Activated T-helper 1 cell treated with anti-CD3 and anti-CD28 coated beads, Interleukin-12 subunit alpha, Interleukin-12 subunit beta, Interleukin-2, Interleukin-4 antibody, amounts not matched to agents 30 ng/mL and 10 ng/mL and 1 ng/mL, durations not matched to agents 14 hours and 24 hours and 36 hours (primary cell): ENCODE measurements at places on chromosomes 3 and 15. TPM values are rescaled to one million over a fixed set of nuclear protein-coding genes. Genes with fewer than 3 reads are reported as not detected.

FEZF2 gene
- not detected in 2 replicates for total RNA-seq

HCLS1 gene
- total RNA-seq, result 234 and 235 TPM in 2 replicates

IL20RB gene
- total RNA-seq, result 1.5 and 1.9 TPM in 2 replicates

BNIP2 gene
- total RNA-seq, result 63.5 and 64.6 TPM in 2 replicates

DLL4 gene
- 0.29 and 0.36 TPM in 2 replicates for total RNA-seq

COL7A1 gene
- total RNA-seq, result 0.39 and 0.83 TPM in 2 replicates

GRCh38 chr3:192840143-192840836 is 77.4 kb downstream of the MB21D2 start:
- H3K36me3 ChIP-seq, result peaks cover 26% of the 10 kb centered on the region
- peaks cover 2% of the 10 kb centered on the region for H3K27me3 ChIP-seq
- H3K27ac ChIP-seq, result no peak overlapping the region
- no peak for DNase-seq
- peaks cover 77% of the 10 kb centered on the region for H3K4me1 ChIP-seq

DNA sequence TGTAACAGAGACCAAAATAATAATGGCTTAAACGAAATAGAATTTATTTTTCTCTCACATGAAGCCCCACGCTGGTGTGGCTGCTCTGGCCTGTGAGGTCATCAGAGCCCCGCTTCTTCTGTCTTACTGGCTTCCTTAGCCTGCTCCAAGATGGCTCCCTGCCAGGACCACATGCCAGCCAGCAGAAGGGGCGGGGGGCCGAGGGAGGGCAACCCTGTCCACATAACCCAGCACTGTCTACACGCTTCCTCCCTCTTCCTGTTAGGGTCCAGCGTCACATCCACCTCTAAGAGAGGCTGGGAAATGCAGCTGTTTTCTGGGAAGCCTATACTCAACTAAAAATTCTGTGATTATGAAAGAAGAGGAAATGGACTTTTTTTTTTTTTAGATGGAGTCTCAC is 107.9 kb upstream of the DLG1 start:
- DNase-seq, result no peak
- no peak overlapping the region for H3K4me3 ChIP-seq
- no peaks in the 10 kb centered on the region for H3K36me3 ChIP-seq
- H3K27me3 ChIP-seq, result peaks cover 9% of the 10 kb centered on the region

- H3K27ac ChIP-seq, result no peak overlapping the region
- no peaks in the 10 kb centered on the region for H3K27me3 ChIP-seq
- no peaks in the 10 kb centered on the region for H3K4me1 ChIP-seq
- no peak for DNase-seq
- H3K4me3 ChIP-seq, result no peak overlapping the region
Observed at GRCh38 chr15:93493172-93493571, 404.2 kb upstream of the RGMA start.

- H3K27me3 ChIP-seq, result peaks cover 4% of the 10 kb centered on the region
- no peak for DNase-seq
- no peak overlapping the region for H3K27ac ChIP-seq
- H3K36me3 ChIP-seq, result no peaks in the 10 kb centered on the region
- H3K4me3 ChIP-seq, result no peak overlapping the region
- no peaks in the 10 kb centered on the region for H3K4me1 ChIP-seq
Observed at GRCh38 chr15:48427960-48428547, 96.8 kb downstream of the DUT start.

- peak overlapping the region; percentile 78 for H3K27ac ChIP-seq
- H3K4me1 ChIP-seq, result peaks cover 53% of the 10 kb centered on the region
- H3K4me3 ChIP-seq, result no peak overlapping the region
- peaks cover 78% of the 10 kb centered on the region for H3K36me3 ChIP-seq
- no peak for DNase-seq
Observed at GRCh38 chr3:69178082-69178481, 55.7 kb upstream of the LMOD3 start.

DNA sequence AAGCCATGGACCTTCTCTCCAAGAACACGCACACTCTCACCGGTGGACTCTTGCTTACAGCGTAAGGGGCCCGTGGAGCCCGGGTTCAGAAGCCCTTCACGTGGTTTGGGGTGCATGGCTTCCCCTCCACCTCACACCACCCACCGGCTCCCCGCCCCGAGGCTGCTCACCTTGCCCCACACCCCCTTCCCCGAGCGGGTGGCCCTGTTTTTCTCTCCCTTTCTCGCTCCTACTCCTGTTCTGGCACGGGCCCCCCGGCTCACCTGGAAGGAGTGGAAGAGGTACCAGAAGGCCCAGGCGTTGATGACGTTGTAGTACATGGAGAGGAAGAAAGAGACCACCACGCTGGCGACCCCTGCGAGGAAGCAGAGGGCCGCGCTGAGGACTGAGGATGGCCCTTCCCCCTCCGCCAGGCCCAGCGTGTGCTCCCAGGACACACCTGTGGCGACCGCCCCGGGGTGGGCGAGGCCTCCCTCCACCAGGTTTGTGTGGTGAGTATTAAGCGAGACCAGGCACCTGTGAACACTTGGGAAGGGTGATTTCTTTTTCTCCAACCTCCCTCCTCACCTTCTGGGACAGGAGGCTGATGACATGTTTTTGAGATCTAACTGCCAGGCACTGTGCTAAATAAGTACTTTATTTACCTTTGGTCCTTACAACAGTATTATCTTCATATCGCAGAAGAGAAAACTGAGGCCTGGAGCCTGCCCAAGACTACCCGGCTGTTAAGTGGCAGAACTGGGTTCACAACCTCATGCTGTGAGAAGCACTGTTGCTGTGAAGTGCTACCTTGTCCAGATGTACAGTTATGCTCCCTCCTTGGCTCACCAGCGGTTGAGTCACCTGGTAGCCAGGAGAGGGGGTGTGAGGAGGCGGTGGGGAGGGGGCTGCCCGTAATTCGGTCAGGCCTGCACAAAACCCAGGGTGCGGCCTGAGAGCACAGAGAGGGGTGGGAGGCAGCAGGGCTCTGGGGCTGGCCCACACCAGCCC is 16.3 kb downstream of the SLC6A20 start:
- H3K27me3 ChIP-seq, result peaks cover 25% of the 10 kb centered on the region
- no peaks in the 10 kb centered on the region for H3K36me3 ChIP-seq
- no peak for DNase-seq
- no peak overlapping the region for H3K27ac ChIP-seq
- no peaks in the 10 kb centered on the region for H3K4me1 ChIP-seq
- H3K4me3 ChIP-seq, result no peak overlapping the region

DNA sequence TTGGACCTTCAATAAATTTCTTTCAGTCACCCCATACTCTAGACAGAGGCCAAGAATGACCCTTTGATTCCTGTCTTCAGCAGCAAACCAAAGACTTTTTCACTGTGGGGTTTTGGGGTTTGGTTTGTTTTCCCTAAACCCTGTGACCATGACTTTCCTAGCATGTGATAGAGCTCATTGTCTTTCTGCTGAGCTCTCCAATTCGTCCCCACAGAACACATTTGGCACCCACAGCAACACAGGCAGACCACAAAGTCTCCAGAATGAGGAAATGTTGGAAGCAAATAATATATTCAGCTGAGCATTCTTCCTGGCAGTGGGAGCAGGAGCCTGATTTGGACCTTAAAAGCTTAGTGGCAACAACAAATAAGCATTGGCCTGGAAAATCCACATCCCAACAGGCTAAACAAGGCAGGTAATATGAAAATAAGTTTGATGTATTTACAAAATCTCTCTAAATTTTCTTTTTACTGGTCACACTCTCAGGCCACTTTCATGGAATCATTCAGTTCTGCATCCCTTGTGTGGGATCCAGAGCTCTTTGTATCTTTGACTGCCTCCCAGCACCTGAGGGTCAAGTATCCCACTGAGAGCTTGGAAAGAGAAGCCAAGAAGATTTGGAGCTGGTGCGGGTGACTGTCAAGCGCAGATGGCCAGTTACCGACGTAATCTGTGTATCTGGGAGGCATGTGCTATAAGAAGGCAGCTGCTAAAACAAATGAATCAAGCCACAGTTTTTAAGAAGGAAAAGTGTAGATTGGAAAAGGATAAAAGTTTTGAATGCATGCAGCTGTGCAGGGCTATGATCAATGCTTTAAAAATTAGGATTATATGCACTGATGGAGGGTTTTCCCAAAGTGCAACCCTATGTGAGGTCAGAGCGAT is 36.5 kb upstream of the CPB1 start:
- no peak for DNase-seq
- H3K4me1 ChIP-seq, result no peaks in the 10 kb centered on the region
- no peak overlapping the region for H3K27ac ChIP-seq
- H3K36me3 ChIP-seq, result no peaks in the 10 kb centered on the region
- H3K4me3 ChIP-seq, result no peak overlapping the region

DNA sequence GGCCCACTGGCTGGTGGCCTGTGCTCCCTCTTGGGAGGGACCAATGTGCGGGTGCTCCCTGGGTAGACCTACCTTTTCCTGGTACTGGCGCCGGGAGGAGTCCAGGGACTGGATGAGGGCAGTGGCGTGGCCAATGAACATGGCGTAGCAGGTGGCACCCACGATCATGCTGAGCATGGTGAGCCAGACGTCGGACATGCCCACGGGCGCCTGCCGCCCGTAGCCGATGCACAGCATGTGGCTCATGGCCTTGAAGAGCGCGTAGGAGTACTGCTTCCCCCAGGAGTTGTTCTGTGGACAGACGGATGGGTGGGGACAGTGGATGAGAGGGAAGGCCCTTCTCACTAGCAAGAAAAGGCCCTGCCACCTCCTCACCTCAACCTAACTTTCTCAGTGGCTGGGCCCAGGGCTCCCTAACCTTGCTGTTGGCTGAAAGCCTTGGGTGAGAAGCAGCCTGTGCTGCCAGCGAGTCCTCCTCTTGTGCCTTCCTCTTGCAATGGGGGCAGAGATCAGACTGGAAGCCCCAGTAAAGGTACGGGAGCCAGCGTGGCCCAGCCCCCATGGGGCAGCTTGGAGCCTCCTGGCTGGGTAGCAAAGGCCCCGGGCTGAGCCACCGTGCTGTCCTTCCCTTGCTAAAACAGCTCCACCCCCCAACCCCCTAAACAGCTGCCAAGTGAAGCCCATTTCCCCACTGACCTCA is 39.1 kb downstream of the HCN4 start:
- peaks cover 2% of the 10 kb centered on the region for H3K27me3 ChIP-seq
- H3K4me1 ChIP-seq, result peaks cover 11% of the 10 kb centered on the region
- H3K36me3 ChIP-seq, result no peaks in the 10 kb centered on the region
- H3K4me3 ChIP-seq, result no peak overlapping the region

DNA sequence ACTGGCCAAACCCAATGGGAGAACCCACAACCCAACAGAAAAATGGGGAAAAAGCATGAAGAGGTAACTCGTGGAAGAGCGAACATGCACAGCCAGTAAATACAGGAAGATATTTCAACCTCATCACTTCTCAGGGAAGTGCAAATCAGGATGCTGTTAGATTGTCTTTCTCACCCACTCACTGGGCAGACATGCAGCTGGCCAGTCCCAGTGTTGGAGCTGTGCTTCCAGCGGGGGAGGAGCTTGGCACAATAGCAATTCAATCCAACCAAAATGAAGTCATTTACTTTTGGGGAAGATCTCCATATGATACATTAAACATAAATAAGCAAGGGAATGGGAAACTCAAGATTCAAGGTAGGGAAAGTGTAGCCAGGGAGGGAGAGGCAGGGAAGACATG is 12.1 kb downstream of the WNT7A start:
- H3K36me3 ChIP-seq, result peaks cover 2% of the 10 kb centered on the region
- peak overlapping the region; percentile 23 for H3K4me3 ChIP-seq
- H3K27ac ChIP-seq, result no peak overlapping the region
- peaks cover 36% of the 10 kb centered on the region for H3K4me1 ChIP-seq
- DNase-seq, result no peak

- H3K4me1 ChIP-seq, result no peaks in the 10 kb centered on the region
- DNase-seq, result no peak
- no peaks in the 10 kb centered on the region for H3K36me3 ChIP-seq
- peaks cover 2% of the 10 kb centered on the region for H3K27me3 ChIP-seq
- H3K4me3 ChIP-seq, result no peak overlapping the region
- no peak overlapping the region for H3K27ac ChIP-seq
Observed at GRCh38 chr3:133563186-133563591, 10.3 kb upstream of the CDV3 start.

DNA sequence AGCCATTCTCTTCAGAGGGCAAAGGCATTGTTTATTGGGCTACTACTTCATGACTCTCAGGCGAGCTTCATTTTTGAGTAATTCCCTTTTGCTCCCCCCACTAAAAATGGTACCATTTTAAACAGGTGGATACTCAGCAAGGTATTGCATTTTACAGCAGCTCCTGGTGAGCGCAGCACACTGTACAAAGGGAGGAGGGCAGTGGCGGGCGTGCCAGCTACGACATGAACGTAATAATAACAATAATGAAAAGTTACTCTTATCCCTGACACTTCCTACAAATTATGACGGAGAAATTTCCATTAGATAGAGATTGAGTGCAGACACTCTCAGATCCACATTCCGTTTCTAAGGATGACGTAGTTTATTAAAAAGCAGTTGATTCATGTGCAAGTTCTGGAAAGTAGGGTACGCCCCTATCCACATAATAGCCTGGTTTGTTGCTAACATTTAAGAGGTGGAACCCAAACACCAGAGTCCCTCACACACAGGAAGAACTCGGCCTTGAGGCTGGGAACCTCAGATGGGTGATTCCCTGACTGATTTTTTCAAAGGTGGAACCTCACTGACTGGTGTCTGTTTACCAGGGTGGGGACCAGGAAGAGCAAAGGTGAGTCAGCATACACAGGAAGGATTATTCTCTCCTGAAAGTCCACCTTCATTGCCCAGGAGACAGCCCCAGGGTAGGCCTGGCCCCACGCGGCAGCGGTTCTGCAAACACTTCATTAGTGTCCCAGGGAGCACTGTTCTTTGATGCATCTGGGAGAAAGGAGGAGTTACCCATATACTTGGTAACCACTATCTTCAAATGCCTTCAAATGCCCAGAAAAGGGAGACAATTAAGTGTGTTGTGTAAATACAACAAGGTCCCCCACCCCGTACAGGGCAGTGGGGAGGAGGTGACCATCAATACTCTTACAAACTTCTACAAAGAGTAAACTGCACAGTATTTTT is 69.9 kb downstream of the LDHAL6B start:
- H3K27me3 ChIP-seq, result peaks cover 7% of the 10 kb centered on the region
- H3K27ac ChIP-seq, result no peak overlapping the region
- peaks cover 70% of the 10 kb centered on the region for H3K4me1 ChIP-seq
- DNase-seq, result no peak
- peaks cover 3% of the 10 kb centered on the region for H3K36me3 ChIP-seq

GRCh38 chr3:18723206-18723810 is 298.2 kb upstream of the SATB1 start:
- H3K36me3 ChIP-seq, result peaks cover 23% of the 10 kb centered on the region
- peak overlapping the region; percentile 82 for H3K4me3 ChIP-seq
- no peak for DNase-seq
- H3K4me1 ChIP-seq, result peaks cover 69% of the 10 kb centered on the region
- H3K27ac ChIP-seq, result peak overlapping the region; percentile 98

DNA sequence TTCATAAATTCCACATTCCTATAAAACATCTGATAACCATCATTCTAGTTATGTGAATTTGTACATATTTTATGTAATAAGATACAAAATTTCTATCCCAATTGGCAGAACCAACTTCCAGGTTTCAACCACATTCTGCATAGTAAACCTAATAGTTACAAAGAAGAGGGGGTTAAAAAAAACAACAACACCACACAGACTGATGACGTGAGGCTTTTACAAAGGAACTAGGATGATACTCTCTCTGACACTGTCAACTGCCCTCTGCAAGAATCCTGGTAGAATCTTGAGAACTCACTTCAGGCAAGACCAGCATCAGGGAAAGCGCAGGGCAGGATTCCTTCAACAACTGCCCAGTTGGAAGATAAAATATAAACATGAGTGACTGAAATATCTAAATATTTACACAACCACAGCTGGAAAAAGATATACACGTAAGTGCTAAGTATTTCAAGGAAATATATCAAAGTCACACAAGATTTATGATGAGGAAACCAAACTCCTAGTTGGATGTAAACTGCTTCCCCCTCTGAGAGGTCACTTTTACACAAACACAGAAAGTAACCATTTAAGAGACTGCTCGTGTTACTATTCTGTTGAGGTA is 816.4 kb downstream of the ROBO1 start:
- DNase-seq, result no peak
- H3K36me3 ChIP-seq, result no peaks in the 10 kb centered on the region
- H3K4me1 ChIP-seq, result no peaks in the 10 kb centered on the region
- H3K27ac ChIP-seq, result no peak overlapping the region
